Heart right ventricle (tissue), 16 donors: ENCODE measurements at places on chromosomes 7 and 10. TPM values are rescaled to one million over a fixed set of nuclear protein-coding genes. Genes with fewer than 3 reads are reported as not detected.

DNA sequence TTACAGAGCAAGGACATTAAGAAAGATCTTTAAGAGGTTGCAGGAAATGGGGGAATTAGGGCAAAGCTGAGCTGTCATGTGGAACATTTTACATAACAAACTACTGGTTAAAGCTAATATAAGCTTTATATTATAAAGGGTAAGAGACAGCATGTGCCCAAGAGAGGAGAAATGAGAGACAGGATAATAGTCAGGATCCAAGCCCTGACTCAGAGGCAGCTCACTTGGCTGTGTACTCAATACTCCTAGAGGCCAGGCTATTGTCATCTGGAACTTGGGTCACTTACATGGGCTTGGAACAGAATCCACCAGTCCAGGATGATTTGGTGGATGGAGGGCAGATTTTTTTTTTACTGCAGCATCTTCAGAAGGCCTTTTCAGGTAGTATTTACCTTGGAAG lies 418.6 kb upstream of the ZMIZ1 start:
- no peak for DNase-seq

- no peak for DNase-seq
Observed at GRCh38 chr7:106588422-106589197, 72.3 kb downstream of the CCDC71L start.

DNA sequence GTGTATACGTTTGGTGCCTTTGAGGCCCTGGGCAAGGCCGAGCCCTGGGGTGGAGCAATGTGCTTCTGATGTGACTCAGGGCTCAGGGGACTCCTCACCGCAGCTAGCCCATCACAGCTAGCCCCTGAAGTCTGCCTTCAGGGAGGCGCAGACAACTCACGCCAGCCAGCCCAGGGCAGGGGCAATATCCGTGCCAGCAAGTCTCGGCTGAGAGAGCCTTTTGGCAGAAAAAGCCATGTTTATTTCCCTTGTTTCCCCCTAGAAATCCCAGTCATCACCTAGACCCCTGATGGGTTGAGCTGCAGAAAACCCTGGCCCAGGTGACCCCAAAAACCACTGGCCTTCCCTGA lies 90.4 kb downstream of the CHST15 start:
- DNase-seq, result no peak

DNA sequence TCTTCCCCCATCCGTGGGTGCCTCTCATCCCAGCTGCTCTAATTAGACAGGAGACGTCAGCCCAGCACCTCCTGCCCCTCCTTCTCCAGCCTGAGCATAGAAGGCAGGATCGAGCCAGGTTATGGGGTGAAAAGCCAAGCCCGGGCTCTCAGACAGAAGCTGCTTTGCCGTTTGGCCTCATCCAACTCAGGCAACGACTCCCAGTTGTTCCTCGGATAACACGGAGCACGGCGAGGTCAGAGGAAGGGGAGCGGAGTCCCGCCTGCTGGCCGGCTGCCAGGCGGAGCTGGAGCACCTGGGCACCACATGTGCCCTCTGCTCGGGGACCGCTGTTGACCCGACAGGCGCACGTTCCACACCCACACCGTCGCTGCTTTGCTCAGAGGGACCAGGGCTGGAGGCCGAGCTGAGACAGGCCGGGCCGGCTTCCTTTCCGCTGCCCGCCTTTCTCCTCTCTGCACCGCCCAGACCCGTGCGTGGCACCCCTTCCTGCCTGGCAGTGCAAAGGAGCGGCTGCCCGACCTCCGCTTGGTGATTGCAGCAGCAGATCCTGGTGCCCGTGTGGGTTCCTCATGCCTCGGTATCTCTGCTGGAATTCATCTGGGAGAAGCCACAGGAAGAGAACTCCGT lies 21.6 kb upstream of the UNCX start:
- no peak for DNase-seq

- no peak for DNase-seq
Observed at GRCh38 chr7:40538281-40538680, 403.5 kb downstream of the SUGCT start.

GRCh38 chr7:115297656-115298055 lies 375.8 kb downstream of the MDFIC start:
- no peak for DNase-seq

DNA sequence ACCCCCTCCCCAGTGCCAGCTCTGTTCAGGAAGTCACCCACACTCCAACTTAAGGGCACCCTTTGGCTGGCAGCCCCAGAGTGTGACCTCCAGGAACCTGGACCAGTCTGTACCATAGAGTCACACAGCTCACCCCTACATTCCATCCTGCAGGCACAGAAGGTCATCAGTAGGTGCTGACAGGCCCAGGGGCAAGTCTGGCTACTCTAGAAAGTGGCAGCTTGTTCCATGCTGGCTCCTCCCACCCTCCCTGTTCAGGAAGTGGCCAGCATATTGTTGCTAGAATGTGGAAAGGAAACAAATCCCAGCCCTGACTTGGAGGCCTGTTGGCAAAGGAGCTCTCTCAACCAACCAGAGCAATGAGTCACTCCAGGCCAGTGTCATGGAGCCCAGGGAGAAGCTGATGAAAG lies 3.2 kb upstream of the NCOA4 start:
- DNase-seq, result no peak

- no peak for DNase-seq
Observed at GRCh38 chr10:114387784-114388183, 16.5 kb downstream of the AFAP1L2 start.

DNA sequence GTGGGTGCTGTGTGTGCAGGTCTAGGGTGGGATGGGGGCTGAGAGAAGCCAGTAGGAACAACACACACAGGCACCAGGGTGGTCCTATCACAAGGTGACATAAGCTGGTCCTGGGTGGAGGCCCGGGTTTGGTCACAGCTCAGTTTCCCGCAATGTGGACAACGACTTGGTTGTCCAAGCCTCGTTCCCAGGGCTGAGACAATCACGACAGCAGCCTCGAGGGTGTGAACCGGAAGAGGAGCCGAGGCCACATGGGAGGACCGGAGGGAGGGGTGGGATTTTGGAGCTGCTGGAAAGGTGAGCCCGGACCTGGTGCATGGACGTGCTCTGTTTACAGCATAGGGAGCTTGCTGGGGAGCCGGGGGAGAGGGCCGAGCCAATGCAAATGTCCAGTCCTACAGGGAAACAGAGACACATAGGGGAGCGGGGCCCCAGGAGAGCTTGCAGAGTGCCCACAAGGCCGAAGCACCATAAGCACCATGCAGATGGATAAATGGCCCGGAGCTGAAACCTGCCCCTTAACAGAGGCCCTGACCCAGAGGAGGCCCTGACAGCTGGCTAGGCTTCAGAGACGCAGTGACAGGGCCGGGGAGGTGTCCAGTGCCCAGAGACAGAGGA lies 92.8 kb downstream of the PRKAG2 start:
- no peak for DNase-seq

- peak; percentile 43 for DNase-seq
Observed at GRCh38 chr10:131928248-131929095, 27.7 kb downstream of the PPP2R2D start.

DNA sequence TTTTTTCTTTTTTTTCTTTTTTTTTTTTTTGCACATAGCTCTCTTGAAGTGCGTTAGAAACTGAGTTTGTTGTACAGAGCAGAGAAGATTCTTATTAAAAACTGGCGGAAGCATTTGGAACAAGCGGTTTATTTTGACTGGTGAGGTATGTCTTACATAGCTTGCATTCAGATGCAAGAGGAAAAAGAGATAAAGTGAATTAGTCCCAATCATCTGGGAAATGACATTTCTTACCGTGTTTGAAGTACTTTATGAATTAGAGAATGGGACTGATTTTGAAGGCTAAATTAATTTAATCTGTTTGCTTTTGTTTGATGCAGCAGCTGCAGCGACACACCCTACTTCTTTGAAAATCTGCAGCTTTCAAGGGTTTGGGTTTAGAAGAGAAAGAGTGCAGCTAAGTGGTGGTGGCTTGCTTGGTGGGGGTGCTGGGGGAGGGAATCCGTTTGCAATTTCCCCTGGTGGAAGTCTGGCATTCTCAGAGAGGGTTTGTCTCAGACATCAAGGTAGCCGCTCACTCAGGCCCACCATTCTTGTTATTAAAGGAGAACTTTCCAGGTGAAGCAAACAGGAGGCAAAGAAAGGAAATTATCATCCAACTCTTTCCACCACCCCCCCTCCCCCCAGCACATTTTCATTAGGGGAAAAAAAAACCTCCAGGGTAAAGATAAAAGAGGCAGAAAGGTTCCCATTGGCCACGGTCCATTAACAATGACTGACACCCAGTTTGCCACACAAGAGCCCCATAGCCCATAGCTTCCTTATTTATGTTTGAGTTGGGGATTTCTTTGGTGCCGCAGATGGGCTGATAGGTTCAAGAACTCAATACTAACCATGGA lies 231.7 kb downstream of the SKIDA1 start:
- DNase-seq, result no peak

GRCh38 chr10:130956251-130956650 lies 355.3 kb downstream of the TCERG1L start:
- no peak for DNase-seq

- no peak for DNase-seq
Observed at GRCh38 chr10:6300106-6300783, 97.5 kb downstream of the PFKFB3 start.

DNA sequence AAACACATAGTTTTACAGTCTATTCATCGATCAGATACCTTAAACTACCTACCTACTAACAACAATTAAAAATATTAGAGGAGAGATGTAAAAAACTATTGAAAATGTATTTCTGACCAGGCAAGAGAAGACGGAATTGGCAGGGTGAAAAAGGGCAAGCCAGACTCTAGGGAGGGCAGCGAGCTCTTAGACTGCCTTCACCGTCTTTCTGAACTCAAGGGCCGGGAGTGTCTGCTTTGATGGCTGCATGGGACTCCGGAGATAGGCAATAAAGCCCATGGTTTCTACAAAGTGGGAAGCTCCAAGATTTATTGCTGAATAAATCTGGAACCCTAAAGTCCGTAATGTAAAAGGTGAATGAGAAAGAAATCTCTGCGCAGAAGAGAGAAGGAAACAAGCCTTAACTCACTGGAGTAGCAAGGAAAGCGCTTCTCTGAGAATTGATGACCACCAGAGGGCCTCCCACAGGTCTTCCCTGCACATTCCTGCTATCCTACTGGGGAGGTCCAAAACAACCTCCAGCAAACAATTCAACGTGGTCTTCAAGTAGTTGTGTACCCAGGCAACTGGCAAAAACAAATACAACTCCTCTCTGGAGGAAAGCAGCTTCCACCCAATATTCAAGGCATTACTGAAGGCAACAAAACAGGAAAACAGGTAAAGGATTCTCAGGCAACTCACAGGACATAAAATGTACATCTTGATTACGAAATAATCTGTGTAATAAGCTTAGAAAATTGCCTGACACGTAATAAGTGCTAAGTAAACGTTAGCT lies 181.3 kb downstream of the SDK1 start:
- no peak for DNase-seq

GRCh38 chr7:50714857-50715256 lies 67.8 kb downstream of the GRB10 start:
- no peak for DNase-seq

DNA sequence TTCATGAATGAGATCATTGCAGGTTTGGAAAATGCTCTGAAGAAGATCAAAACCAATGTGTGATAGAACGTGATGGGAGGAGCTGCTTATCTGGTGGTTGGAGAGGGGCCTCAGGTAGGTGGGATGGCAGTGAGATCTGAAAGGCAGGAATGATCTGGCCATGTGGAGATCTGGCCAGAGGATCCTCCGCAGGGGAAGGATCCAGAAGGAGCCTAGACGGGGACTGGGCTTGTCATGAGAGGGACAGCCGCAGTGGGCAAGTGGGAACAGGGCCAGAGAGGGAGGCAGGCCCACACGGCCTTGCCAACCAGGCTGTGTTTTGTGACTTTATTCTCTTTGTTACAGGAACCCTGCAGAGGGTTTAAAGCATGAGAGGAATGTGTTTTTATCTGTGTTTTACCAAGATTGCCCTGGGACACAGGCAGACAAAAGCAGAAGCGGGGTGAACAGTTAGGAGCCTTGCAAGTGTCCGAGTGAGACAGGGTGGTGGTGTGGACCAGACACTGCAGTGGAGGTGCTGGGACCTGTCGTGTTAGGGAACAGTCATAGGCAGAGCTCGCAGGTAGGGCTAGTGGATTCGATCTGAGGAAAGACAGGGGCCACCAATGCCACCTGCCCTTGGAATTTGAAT lies 66.6 kb downstream of the TLL2 start:
- DNase-seq, result no peak

DNA sequence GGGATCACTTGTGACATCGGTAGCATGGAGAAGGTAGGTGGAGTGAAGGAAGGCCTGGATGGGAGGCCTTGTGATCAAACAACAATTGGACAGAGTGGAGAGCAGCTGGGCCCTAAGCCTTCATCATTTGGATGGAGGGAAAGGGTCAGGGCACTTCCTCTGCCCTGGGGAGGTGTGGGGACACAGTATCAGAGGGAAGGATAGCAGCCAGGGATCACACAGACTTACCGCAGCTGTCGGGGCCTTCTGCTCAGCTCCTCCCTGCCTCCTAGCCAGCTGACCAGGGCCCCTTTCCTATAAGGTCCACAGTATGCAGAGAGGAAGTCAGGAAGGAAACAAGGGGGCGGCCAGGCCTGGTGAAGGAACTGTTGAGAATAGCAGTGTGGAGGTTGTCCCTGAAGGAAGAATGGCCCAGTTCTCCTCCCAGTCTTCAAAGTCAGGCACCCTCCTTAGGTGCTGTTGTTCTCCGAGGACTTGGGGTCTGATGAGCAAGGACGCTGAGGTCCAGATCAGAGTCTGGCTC lies 62.1 kb downstream of the ABCC2 start:
- DNase-seq, result no peak

- no peak for DNase-seq
Observed at GRCh38 chr10:9091530-9092093, 1037.1 kb downstream of the GATA3 start.

- DNase-seq, result no peak
Observed at GRCh38 chr10:126910196-126910595, 5.0 kb downstream of the DOCK1 start.

DNA sequence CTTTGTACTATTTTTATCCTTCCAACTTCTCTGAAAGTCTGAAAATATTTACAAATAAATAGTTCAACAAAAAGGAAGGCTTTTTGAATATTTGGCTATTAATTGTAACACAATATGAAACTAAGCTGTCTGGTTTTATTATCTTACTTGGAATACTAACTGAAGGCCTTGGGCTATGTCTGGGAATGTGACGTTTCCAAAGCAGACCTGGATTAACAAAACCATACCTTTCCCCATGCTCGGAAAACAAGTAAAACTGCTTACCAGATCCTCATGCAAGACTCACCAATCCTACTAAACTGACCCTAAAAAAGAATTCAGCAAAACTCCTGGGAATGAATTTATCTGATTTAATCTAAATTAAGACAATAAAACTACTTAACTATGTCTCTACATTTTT lies 116.4 kb downstream of the ATE1 start:
- DNase-seq, result no peak

The NPFFR1 gene
- total RNA-seq, result not detected

The CREB5 gene
- total RNA-seq, result 22.5 TPM

The ARHGAP22 gene
- total RNA-seq, result 2.7 TPM

The SPOCK2 gene
- total RNA-seq, result 5.2 TPM

The GRID2IP gene
- total RNA-seq, result not detected

The ARL5B gene
- 7.2 TPM for total RNA-seq

The KCNH2 gene
- 67.9 TPM for total RNA-seq

The OR6B1 gene
- total RNA-seq, result not detected

The HABP2 gene
- total RNA-seq, result not detected
